GM18507 (cell line): ENCODE measurements at places on chromosomes 2 and 18.

DNA sequence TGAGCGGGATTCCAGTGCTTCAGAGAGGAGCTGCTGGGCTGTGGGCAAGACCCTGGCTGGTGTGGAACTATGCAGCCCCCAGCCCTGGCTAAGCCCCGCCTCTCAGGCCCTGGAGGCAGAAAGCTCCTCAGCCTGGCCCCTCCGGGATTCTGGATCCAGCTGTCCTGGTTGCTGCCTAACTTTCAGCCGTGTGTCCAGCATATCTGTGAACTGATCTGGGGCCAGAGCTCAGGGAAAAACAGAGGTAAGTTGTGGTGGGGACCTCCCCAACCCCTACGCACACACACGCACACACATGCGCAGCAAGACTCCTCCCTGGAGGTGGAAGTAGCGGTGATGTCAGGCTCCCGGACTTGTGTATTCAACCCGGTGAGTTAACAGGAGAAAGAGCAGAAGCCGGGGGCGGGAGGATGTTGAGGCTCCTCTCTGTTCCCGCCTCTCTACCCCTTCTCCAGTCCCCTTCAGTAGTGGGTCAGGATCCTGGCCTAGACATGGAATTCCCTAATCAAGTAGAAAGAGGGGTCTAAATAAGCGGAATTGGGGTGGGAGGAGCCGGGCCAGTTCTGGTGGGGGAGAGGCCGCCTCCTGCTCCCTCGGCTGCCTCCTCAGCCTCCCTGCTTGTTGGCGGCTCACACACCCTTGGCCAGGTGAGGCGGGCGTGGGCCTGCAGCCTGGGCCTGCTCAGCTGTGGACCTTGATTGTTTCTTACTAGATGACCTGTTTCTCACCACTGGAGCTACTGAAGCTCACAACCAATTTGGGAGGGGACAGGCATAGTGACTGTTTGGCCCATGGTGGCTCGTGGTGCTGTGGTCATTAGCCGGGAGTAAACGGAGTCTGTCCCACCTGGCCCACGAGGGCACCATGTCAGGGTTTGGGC is 33.4 kb downstream of the SIX2 start:
- no peak for DNase-seq

DNA sequence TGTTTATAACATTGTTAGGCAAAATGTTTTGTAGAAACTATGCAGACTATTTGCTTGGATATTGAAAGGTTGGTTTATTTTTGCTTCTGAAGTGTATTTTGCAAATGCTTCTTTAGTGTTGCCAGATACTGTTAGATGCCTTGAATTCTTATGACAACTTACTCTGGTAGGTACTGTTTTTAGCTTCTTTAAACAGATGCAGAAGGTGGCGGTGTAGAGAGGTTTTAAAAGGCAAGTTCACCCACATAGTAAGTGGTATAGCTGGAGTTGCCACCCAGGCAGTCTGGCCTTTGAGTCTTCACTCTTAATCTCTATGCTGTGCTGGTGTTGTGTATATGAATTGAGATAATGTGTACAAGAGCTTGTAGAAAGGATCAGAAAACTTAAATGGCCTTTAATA is 3.6 kb downstream of the PCYOX1 start:
- DNase-seq = no peak

- no peak for DNase-seq
These were observed 284.6 kb upstream of the KLHL29 start for GRCh38 chr2:23100406-23100805.

- DNase-seq = no peak
These were observed 1751.3 kb upstream of the LRRTM1 start for GRCh38 chr2:82055846-82056245.

- no peak for DNase-seq
These were observed 1343.9 kb downstream of the SUCLG1 start for GRCh38 chr2:83115155-83115554.

- no peak for DNase-seq
These were observed 27.6 kb upstream of the ASB1 start for GRCh38 chr2:238399094-238399493.

DNA sequence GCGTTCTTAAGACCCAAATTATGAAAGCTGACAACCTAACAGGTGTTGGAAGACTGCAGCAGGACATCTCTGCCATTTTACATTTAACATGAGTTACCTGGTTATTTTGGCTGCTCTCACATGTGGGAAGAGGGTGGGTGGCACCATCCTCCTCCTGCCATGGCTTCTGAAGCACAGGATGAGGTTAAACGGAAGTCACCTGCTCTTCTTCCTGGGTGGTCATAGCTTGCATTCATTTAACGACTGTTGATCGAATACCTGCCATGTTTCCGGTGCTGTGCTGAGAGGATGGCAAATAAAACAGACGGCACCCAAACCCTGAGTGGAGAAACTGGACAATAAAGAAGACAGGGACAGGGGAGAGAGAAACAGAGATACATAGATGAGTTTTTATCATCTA is 118.0 kb downstream of the RHBDD1 start:
- DNase-seq = no peak

- no peak for DNase-seq
These were observed 5.3 kb downstream of the ONECUT2 start for GRCh38 chr18:57440331-57441070.

DNA sequence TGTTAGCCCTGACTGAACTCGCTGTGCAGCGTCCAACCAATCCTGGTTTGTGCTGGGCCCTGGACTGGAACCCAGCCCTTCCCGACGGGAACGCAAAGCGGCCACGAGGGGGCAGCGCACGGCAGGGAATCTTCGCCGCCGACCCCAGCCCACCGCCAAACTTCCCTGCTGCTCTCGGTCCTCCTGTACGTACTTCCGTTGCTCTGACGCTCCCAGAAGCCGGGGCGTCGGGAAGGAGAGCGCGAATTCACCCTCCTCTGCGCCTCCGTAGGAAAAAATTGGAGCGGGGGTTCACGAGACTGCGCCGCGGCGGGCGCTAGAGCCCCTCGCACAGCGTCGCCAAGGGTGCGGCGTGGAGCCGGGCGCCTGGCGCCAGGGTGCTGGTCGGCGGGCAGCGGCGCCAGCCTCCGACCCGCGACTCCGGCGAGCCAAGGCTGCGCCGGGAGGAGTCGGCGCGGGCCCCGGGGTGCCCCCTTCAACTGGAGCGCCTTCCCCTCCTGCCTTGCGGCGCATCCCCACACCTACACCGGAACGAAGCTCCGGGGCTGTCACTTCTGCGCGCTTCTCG is 873 bp upstream of the SH3RF3 start:
- peak; percentile 65 for DNase-seq

- no peak for DNase-seq
These were observed 171.6 kb upstream of the PIEZO2 start for GRCh38 chr18:11320986-11321385.

DNA sequence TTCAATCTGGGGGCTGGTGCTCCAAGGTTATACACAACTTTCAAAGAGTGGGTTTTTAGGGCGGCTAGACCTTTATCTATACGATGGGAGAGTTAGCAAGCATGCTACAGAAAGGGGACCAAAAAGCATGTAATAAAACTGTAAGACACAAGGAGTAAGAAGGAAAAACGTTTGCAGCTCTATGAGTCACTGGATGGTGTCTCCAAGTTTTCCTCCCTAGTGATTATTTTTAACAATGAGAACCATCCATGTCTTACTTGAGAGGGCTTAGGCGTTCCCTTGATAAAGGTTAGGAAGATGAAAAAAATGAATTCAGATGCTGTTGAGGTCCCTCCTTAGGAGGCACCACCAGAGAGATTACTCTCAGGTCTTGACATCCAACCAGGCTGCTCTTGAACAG is 75.9 kb downstream of the HRH4 start:
- no peak for DNase-seq

- DNase-seq = no peak
These were observed 28.2 kb downstream of the CALCRL start for GRCh38 chr2:187419808-187420207.

DNA sequence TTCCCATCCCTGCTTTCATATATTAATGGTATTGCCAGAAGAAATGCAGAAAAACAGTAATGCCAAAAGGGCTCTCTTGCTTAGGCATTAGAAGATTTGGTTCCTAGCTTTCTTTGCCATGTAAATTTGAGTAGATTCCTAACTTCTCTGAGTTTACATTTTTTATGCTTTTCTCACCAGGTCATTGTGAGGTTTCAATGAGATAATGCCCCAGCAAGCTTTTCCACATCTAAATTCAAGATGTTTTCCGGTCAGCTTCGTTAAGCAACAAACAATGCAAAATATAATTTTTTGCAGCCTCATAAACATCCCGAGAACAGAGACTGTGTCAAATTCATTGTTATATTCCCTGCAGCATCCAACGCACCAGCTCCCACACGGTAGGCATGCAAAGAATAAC is 44.9 kb downstream of the NCKAP5 start:
- DNase-seq = no peak

DNA sequence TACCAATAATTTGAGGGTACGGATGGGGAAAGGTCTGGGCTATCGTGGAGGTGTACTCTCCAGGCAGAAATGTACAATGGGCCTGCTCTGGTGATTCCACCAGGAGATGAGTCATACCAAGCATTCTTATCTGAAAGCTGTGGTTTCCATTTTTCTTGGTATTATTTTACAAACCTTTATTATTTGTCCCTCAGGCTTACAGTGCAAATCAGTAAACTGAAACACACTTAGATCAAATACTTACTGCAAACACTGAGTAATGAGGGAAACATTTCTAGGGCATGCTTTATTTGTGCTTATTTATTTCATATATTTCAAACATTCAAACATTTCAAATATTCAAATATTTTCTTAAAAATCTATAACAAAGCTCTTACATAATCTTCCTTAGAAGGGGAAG is 319.8 kb downstream of the RND3 start:
- DNase-seq = no peak

DNA sequence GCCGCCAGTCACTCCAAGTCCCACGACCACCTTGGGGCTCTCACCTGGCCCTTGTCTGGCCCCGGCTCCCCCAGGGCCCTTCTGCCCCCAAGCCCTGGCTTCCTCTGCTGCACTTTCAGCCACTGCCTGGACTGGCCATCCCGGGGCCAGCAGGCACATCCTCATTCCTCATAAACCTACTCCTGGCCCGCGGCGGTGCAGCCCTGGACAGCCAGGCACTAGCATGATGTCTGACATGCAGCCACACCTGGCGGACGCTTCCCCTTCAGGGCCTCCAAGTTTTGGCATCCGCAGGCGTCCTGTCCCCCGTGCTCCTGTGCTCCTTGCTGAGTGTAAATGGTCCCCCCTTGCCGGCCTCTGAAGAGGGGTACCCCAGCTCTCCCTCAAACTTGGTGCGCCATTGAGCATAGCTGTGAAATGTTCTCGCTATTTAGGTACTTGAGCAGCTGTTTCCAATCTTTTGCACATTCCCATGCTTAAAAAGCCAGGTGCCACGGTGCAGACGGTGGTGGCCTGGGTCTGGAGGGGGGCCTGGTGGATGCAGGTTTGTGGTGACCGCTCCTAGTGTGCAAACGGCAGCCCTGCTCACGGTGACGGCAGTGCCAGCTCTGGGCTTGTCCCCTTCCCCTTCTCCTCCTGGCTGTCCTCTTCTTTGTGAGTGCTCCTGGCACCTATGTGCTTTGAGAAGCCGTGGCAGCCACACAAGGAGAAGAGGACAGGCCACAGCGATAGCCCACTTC is 123.8 kb downstream of the MBP start:
- no peak for DNase-seq

DNA sequence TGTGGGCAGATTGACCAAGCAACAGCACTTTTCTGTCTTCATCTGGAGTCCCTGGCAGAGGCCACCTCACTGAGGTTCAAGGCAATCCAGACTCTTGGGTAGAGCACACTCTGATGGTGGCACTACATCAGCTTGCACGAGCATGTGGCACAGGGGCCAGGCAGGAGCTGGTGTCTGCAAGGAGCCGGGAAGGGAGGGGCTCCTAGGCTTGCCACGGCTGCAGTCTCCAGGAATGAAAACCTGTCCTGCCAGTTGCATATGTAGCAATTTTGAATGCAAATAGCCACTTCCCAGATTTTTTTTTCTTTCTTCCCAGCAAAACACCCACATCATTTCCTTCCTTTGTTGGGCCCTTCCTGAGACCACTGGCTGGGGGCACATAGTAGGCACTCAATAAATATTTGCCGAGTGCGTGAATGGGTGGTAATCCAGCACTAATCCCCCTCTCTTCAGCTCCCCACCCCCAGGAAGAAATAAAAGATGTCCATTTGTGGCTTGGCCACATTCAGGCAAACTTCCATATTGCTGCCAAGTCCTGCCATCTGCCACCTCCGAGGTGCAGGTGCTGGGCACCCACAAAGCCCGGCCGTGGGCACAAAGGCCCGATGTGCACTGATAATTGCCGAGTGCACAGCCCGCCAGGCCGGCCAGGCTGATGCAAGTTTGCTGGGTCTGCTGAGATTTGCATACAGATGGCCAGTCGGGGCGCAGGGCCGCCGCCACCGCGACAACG is 72.4 kb downstream of the MYCN start:
- no peak for DNase-seq

- DNase-seq = no peak
These were observed 96.4 kb downstream of the EN1 start for GRCh38 chr2:118750959-118751565.

DNA sequence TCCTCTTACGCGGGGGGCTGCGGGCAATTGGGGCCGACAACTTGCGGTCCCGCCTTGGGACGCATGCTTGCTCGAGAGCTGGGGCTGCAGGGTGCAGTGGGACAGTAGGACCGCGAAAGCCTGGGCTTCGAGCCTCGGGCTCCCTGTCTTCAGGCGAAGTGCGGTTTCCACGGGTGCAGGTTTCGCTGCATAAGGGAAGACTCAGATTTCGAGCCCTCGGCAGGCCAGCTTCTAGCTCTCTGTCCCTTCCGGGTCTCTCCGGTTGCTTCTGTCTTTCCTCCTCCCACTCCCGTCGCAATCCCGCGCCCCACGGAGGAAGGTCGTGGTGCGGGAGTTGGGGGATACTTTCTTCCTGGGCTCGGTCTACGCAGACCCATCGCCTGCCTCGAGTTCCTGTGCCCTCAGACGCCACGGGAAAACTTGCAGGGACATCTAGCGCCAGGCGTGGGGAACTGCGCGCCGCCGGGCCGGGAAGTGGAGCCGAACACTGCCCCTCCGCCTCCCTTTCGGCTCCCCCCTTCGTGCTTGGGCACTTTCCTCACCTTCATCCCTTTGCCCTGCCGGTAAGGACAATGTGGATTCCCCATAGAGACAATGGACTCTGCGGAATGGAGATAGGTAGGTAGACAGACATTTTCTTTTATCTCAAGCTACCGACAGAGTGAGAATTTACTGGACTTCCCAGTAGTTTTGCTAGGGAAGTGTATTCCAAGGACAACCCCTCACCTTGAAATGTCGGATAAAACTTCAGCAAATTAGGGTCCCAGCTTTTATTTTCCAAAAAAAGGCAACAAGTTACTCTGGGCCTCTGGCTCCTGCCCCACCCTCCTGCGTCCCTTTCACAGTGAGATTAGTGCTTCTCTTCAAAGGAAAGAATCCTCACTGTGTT is 4.2 kb upstream of the HOXD13 start:
- DNase-seq = no peak

GRCh38 chr2:57973621-57974186 is 72.9 kb upstream of the VRK2 start:
- no peak for DNase-seq

DNA sequence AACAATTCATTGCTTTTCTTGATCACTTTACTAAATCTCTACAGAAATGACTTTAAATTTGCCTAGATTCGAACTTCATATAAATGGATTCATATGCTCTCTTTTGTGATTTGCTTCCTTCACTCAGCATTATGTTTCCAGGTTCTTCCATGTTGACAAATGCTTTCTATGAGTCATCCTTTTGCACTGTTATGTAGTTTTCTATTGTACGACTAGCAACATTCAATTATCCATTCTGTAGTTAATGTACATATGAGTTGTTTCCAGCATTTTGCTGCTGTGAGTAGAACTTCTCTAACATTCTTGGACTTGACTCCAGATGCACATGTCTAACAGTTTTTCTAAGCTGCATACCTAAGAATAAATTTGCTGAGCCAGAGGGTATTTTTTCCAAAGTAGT is 66.5 kb upstream of the NEUROD1 start:
- DNase-seq = no peak
